ENCODE measurements at places on chromosomes 2 and 18.
A peak's percentile ranks its signal among the peaks of the same experiment; 100 is the strongest.

DNA sequence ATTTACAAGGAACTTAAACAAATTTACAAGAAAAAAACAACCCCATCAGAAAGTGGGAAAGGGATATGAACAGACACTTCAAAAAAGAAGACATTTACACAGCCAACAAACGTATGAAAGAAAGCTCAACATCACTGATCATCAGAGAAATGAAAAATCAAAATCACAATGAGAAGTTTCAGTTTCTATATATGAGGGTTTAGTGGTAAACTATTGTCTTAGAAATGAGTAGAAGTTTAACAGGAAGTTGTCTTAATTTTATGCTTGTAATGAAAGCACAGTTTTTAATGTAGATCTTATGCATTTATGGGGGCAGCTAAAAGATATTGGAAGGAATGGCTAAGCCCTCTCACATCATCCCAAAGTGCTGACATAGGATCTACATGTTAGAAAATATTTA lies 325.4 kb downstream of the ERBB4 start:
- no peak for DNase-seq

GRCh38 chr2:25374827-25375226 lies 33.1 kb upstream of the DNMT3A start:
- DNase-seq, result no peak

GRCh38 chr2:360124-360523 lies 72.2 kb upstream of the ALKAL2 start:
- no peak for DNase-seq

- DNase-seq, result no peak
Observed at GRCh38 chr18:57915248-57915647, 112.1 kb upstream of the ATP8B1 start.

DNA sequence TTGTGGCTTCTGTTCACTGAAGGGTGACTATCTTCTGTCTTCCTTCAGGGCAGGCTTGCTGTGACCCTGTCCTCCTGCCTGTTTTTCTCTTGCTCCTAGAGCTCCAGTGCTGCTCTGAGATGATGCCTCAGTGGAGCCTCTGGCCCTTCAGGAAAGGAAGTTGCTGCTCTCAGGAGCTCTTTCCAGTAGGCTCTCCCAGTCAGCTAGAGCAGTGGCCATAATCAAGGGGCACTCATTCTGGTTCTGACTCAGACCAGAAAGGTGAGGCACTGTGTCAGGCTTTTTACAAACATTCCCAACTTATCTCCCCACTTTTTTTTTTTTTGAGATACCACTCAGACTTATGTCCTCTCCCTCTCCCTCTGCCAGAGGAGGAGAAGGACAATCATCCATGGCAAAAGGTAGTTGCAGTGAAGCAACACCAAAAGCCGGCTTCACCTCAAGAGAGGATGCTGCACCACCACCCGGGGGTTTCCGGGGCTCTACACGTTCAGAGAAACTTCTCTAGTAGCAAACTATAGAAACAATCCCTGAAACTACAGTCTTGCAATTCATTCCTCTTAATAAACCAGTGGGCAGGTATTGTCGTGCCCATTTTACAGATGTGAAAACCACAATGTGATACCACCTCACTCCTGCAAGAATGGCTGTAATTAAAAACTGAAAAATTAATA lies 115.4 kb downstream of the ACTR3 start:
- DNase-seq, result no peak

DNA sequence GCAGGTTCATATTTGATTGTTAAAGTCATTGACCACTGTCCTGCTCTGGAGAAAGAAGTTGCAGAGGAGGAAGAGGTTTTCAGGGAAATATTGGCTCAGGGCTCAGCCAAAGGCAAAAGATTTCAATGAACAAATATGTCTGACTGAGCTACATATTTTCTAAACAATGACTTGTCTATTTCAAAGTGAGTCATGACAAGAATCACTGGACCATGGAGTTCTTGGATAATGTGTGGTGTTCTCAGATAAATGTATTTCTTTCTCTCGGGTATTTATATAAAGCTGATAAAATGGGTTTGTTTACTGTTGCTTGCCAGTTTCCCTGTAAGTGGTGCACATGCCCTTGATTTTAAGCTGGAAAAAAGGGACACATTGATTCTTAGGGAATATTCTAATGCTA lies 34.3 kb upstream of the RMP24 start:
- DNase-seq, result no peak

DNA sequence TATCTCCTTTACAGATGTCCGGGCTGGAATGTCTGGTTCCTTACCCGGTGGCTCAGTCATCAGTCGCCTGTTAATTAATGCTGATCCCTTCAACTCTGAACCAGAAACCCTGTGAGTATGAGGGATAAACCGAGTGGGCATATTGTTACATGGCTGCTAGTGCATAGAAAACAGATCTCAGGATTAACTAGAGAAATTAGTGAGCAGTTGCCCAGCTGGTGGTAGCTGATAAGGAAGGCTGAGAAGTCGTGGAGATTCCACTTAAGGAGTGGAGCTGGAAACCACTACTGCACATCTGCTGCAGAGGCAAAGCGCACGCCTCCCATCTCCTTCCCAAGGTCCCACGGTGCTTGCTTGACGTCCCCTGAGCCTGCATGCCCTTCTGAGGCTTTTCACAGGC lies 97.7 kb downstream of the DGKD start:
- no peak for DNase-seq

DNA sequence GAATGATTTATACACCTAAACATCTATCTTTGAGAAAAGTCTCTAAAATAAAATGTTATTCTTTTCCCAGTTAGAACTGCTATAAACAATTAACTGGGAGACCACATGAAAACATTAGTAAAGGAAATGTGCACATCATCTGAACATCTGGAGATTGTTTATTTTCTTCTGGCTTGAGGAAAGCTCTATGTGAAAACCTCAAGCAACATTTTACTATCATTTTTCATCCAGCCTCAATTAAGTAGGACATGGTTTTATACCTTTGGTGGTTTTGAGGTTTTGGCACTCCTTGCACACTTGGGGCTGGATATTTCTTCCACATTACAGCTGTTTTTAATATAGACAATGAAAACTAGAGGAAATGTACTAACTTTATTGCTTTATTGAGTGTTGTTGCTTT lies 609.5 kb upstream of the SLC8A1 start:
- no peak for DNase-seq

GRCh38 chr2:100272841-100273329 lies 49.4 kb downstream of the LONRF2 start:
- no peak for DNase-seq

DNA sequence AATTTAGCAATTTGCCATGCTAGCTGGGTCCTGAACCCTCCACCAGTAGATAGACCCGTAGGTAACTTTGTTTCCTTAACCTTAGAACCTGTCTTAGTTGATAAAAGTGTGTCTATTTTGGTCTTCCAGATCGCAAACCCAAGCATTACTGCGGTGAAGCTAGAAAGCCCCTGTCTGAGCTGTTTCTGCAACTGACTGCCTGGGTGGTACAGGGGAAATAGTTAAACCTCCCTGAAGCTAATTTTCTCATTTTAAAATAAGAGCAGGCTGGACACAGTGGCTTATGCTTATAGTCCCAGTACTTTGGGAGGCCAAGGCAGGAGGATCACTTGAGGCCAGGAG lies 101.7 kb upstream of the MSH2 start:
- DNase-seq, result no peak

DNA sequence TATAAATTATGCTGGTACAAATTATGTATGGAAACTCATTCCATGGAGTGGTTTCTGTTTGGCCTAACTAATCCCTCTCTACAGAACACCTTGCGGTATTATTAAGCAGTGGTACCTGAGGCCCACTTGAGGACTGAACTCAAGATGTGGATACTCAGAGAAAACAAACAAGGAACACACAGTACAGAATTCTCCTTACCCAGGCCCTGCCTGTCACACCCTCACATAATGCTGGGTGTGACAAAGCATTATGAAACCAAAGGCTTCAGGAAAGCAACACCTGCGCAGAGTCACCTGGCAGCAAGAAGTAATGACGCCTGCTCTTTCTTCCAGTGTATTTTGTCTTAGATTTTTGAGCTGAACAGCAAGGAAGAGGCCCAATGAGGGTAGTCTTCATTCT lies 264.7 kb downstream of the PAX3 start:
- no peak for DNase-seq

DNA sequence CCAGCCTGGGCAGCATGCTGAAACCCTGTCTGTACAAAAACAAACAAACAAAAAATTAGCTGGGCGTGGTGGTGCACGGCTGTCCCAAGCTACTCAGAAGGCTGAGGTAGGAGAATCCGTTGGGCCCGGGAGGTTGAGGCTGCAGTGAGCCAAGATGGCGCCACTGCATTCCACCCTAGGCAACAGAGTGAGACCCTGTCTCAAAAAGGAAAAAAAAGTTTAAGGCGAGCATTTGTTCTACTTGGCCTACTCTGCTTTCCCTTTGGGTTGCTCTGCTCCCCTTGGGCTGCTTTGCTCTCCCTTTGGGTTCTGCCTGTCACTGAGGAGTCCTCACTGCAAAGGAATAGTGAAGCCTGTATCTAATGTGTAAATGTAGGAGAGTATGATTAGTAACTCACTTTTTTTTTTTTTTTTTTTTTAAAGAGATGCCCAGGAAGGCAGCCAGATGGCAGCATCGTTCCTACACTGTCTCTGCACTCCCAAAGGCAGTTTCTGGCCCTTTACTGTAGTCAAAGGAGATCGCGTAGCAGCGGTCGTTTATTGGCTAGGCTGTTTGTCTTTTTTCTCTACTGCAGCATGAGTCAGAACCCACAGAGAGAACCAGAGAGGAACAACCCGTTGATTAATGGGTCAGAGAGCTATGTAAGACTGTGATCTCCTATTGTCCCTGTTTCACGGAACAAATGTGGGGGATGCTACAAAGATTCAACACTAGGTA lies 118.3 kb upstream of the CWC22 start:
- peak; percentile 24 for DNase-seq

- no peak for DNase-seq
Observed at GRCh38 chr2:238462782-238463396, 36.2 kb downstream of the ASB1 start.

- no peak for DNase-seq
Observed at GRCh38 chr18:35460736-35461161, 37.0 kb downstream of the INO80C start.

- DNase-seq, result no peak
Observed at GRCh38 chr2:110679337-110679707, 1.5 kb upstream of the BUB1 start.

GRCh38 chr2:42795841-42796301 lies 3.5 kb upstream of the HAAO start:
- DNase-seq, result no peak

Data from stimulated activated CD8-positive, alpha-beta memory T cell treated with anti-CD3 and anti-CD28 coated beads, Interleukin-7, amount 100 ng/mL, for 48 hours (primary cell).